ENCODE measurements at places on chromosomes 5 and 9. TPM values are rescaled to one million over a fixed set of nuclear protein-coding genes. Genes with fewer than 3 reads are reported as not detected.
A peak's percentile ranks its signal among the peaks of the same experiment; 100 is the strongest.

DNA sequence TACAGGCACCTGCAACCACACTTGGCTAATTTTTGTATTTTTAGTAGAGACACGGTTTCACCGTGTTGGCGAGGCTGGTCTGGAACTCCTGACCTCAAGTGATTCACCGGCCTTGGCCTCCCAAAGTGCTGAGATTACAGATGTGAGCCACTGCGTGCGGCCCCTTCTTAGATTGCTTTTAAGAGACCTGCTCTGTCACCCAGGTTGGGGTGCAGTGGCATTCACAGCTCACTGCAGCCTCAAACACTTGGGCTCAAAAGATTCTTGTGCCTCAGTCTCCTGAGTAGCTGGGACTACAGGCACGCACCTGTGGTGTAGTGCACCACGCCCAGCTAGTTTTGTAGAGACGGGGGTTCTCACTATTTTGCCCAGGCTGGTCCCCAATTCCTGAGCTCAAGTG is 11.0 kb downstream of the HSPA9 start:
- no peaks in the 10 kb centered on the region for H3K4me1 ChIP-seq
- DNase-seq = no peak
- no peaks in the 10 kb centered on the region for H3K27me3 ChIP-seq
- H3K27ac ChIP-seq = no peak overlapping the region
- H3K4me3 ChIP-seq = no peak overlapping the region
- peaks cover 71% of the 10 kb centered on the region for H3K36me3 ChIP-seq

- H3K4me3 ChIP-seq = no peak overlapping the region
- no peak for DNase-seq
- no peaks in the 10 kb centered on the region for H3K4me1 ChIP-seq
Observed at GRCh38 chr5:81552852-81553566, 159.1 kb upstream of the ACOT12 start.

DNA sequence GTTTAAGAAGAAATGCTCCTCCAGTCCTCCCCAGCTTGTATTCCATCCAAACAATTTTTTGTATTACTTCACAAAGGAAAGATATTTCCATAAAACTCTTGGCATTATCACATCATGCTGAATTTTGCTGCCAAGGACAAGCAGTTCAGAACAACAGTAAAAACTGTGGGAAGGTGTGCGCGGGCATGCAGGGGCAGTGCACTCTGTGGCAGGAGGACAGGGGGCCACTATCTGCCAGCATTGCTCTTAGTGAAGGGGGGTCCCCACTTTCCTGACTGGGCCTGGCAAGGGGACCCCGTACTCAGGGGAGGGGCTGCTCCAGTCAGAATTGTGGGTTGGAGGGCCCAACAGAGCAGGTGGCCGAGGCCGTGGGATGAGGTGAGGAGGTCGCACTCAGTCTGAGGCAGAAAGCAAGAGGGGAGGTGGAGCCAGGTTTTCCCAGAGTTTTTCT is 32.8 kb downstream of the ANGPTL2 start:
- peak; percentile 83 for DNase-seq
- no peaks in the 10 kb centered on the region for H3K27me3 ChIP-seq
- no peak overlapping the region for H3K4me3 ChIP-seq
- peaks cover 12% of the 10 kb centered on the region for H3K4me1 ChIP-seq

DNA sequence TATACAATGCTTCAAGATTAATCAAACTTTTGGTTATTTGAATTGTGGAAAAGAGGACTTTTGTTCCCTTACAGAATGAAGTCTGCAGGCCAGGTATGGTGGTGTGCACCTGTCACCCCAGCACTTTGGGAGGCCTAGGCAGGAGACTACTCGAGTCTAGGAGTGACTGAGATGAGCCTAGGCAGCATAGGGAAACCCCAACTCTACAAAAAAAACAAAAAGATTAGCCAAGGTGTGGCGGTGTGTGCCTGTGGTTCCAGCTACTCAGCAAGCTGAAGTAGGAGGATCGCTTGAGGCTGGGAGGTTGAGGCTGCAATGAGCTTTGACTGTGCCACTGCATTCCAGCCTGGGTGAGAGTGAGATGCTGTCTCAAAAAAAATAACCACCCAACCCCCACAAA is 9.3 kb downstream of the CCNH start:
- no peaks in the 10 kb centered on the region for H3K4me1 ChIP-seq
- H3K36me3 ChIP-seq = peaks cover 31% of the 10 kb centered on the region
- DNase-seq = no peak
- H3K27me3 ChIP-seq = no peaks in the 10 kb centered on the region
- H3K4me3 ChIP-seq = no peak overlapping the region

SH3TC2 gene
- total RNA-seq = 2.3 TPM

Measured in muscle of leg (tissue), 16 donors.